ENCODE measurements at places on chromosomes 1 and 21.

DNA sequence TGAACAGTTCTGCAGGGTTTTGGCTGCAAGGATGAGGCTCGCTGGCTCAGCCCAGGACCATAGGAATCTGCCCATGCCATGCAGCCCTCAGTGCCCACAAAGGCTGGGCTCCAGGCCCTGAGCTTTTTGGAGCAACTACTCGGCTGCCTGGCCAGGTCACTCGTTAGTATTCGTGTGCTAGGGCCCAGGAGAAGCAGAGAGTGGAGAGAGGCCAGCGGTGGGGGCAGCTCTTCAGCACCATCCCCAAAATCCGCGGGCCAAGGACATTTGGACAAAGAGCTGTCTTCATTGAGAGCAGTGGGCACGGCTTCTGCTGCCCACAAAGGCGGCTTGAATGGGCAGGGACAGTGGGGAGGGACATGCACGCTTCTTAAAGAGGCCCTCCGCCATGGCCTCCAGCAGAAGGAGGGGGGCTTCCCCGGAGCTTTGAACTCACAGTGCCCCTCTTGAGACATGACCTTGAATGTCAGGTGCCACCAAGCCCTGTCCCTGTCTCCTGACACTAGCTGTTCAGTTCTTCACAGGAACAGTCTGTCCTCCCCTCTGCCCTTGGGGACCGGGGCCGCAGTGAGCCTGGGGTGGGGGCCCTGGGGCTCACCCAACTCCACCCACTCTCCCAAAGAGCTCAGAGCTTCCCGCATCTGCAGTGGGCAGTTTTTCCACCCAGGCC, 106.1 kb upstream of the ARHGEF16 start:
- DNase-seq, result no peak

GRCh38 chr1:185636848-185637247, 97.3 kb upstream of the HMCN1 start:
- no peak for DNase-seq

- DNase-seq, result no peak
Observed at GRCh38 chr1:158836038-158836437, 4.9 kb downstream of the MNDA start.

- DNase-seq, result no peak
Observed at GRCh38 chr1:94672001-94672400, 130.4 kb upstream of the F3 start.

DNA sequence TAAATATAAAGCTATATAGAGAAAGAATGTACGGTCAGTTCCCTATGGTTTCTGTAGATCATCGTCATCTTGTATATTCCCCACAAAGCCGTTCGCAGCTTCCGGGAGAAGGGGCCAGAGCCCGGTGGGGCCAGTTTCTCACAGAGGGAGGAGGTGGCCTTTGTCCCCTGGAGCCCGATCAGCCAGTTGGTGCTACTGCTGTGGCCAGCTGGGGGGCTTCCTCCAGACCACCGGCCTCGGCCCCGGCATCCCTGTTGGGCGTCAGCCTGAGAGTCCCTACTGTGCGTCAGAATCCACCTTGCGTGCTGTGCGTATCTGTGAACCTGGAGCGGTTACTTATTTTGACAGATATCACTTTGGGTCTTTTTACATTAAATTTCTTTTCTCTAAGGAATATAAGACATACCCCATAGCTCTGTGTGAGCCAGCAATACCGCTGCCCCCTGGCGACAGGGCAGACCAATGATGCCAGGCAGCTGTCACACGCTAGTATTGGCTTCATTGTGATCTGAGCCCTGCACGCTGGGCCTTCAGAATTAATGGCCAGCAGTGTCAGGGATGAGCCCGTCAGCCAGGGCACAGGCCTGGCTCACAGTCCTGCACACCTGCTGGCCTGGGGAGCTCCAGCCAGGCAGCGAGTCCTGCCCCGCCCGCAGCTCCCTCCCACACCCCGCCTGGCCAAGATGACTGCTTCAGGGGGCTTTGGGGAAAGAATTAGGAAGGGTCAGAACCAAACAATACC, 145.9 kb downstream of the PGBD5 start:
- DNase-seq, result no peak

DNA sequence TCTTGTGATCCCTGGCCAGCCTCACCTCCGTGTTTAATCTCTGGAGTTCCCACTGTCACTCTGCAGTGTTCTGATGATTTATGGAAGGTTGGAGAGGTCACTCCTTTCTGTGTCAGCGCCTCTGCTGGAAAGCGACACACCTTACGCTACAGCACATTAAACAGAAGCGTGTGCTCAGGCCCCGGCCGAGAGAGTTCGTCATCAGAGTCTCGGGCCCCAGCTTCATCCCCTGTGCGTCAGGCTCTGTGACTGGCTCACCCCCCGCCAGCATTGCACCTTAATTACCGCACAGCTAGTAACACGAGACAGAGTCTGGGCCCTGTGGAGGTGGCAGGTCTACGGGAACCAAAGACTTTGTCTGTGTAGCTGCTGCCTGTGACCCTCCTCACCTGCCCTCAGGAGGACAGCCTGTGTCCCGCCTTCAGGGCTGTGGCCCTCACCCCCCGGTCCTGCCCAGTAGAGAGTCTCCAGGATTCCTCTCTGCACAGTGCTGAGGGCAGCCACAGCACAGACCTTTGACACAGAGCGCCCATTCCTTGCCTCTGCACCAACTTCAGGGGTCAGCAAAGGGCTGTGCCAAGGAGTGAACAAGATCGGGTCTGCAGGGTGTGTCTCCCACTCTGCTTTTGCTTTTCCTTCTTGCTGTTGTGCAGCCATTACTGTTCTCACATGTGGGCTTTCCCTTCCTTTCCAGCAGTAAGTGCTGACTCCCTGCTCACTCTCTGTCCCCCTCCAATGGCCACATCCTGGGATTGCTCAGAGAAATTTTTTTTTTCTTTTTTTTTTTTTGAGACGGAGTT, 157.6 kb downstream of the PGBD5 start:
- no peak for DNase-seq

GRCh38 chr1:145730467-145730866, 11.2 kb downstream of the CD160 start:
- no peak for DNase-seq

- no peak for DNase-seq
Observed at GRCh38 chr1:24228311-24228710, 41.2 kb upstream of the IFNLR1 start.

GRCh38 chr21:28805885-28806284, 186.8 kb downstream of the LTN1 start:
- no peak for DNase-seq

DNA sequence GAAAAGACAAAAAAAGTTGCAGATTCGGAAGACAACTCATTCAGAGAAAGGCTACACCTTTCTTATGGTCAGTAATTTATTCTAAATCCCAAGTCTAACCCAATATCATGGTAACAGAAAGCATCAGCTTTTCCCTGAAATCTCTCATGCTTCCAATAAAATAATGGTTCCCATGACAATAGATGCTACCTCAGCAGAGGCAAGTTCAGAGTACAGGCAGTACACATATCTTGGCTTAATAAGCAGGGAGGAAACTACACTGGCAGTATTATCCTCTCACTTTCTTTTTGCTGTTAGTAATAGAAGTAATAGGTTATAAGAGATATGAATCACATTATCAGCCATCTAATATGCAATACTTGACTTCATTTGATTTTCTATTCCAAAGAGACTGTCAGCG, 137.1 kb downstream of the DPYD start:
- no peak for DNase-seq

GRCh38 chr1:44932151-44932550, 54.2 kb downstream of the EIF2B3 start:
- no peak for DNase-seq

DNA sequence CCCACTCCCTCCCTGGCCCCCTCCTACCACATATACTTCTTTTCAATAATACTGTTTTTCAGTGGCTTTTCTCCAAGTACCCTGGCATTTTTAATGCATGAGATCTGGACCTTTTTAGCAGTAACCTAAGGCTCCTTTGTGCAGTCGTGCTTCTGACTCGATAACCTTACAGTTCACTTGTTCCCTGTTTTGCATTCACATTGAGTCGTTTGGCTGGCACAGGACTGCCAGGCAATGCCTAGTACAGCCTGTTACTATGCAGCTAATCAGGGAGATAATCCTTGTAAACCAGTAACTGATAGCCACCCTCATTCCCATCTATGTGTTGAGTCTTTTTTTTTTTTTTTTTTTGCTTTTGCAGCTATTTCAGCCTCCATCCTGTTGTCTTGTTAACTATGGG, 3.7 kb downstream of the ATP1B1 start:
- peak; percentile 72 for DNase-seq

Measured in NCI-H226 (cell line).